Stimulated activated CD4-positive, alpha-beta T cell treated with anti-CD3 and anti-CD28 coated beads, Interleukin-1b, Interleukin-23, amount 100 ng/mL, for 24 hours (primary cell): ENCODE measurements at places on chromosomes 3 and 15.

DNA sequence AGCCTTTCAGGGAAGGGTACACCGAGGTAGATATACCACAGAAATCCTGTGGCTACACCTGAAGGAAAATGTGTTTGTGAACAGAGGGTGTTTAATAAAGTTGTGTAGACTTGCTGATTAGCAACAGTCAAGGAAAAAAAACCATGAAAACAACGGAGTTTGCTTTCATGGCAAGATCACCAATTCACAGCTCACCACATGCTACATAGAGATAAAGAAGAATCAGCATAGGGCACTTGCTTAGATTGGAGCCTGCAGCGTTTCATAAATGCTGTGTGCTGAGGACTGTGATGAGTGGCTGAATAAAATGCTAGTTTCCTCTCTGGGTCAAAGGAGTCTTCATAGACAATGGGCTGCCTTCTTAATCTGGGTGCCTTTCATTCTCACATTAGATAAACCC is 257.6 kb downstream of the SLC9A9 start:
- DNase-seq, result no peak

- no peak for DNase-seq
Measured at GRCh38 chr15:86183596-86184491, 104.2 kb downstream of the AGBL1 start.

DNA sequence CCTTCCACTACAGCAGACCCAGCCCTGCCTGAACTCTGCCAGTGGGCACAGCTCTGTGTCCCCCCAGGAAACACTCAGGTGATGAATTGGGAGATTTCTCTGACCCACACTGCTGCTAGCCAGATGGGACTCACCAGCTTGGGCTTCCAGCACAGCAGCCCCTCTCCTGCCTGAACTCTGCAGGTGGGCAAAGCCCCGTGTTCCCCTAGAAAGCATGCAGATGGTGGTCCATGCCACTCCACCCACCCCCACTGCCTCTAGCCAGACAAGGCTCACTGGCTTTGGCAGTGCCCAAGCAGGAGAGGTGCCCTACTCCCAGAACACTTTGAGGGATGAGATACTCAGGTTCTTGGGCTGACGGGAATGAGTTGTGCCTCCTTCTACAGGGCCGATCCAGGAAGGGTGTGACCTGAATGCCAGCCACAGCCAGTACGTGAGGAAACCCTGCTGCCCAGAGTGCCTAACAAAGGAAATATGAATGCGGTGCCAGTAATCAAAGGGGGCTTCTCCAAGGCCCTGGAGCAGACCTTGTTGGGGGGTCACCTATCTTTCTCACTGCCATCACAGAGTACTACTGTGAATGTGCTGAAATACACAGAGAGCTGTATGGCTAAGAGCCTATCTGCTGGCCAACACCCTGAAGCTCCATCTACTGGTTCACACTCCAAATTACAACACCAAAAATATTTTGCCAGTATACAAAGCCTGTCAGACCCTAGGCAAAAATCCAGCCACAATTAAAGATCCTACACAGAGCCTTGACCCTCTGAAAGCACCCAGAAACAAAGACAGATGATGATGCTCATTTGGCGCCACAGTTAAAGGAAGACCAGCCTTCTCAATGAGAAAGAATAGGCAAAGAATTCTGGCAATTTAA is 61.9 kb downstream of the BTLA start:
- DNase-seq, result no peak

- no peak for DNase-seq
Measured at GRCh38 chr15:57927091-57927631, 138.3 kb downstream of the ALDH1A2 start.

GRCh38 chr3:144263706-144264105 is 292.1 kb downstream of the DIPK2A start:
- DNase-seq, result no peak

DNA sequence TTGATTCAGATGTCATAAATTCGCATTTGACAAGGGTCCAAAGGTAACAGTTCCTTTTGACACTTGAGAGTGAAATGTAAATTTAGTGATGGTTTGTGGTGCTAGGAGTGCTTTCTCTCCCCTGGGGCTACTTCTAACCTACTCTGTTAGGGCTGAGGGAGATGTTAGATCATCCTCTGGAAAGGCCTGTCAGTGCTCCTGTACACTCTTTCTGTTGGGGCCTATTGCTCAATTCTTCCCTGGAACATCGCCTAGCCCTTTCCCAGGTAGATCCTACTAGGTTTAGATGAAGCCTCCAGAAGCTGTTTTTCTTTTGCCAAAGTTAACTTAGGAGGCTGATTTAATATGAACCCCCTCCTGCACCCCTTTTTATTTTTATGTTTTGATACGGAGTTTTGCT is 1.4 kb downstream of the PCCB start:
- no peak for DNase-seq

GRCh38 chr3:58370407-58370806 is 37.7 kb downstream of the PXK start:
- DNase-seq, result no peak
